Ovary (tissue), 10 donors: ENCODE measurements at places on chromosomes 6 and 20.

- DNase-seq: no peak
Measured at GRCh38 chr6:100592929-100593328, 128.2 kb upstream of the SIM1 start.

DNA sequence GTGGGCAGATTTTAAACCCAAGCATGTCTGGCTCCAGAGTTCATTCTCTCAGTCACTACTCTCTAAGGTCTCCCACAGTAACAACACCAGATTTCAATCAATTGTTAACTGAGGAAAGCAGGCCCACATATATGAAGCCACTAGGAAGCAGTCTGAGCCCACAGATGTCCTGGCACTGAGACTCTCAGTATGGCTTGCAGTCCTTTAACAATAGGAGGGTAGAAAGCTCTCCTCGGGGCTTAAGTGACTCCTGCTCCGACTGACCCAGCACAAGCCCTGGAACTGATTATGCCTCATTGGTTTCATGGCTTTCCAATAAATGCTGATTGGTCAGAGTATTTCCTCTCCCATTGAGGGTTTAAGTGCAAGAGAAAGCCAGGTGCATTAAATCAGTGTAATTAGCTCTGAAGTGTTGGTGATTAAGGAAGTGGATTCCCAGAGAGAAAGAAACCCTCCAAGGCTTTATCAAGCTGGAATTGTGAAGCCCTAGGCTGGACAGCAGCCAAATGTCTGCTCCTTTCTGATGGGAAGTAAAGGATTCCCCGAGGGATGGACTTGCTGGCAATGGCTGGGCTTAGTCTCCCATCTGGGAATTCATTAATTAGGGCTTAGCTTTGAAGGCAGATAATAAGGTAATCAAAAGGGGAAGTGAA is 76.6 kb upstream of the PROKR2 start:
- no peak for DNase-seq

DNA sequence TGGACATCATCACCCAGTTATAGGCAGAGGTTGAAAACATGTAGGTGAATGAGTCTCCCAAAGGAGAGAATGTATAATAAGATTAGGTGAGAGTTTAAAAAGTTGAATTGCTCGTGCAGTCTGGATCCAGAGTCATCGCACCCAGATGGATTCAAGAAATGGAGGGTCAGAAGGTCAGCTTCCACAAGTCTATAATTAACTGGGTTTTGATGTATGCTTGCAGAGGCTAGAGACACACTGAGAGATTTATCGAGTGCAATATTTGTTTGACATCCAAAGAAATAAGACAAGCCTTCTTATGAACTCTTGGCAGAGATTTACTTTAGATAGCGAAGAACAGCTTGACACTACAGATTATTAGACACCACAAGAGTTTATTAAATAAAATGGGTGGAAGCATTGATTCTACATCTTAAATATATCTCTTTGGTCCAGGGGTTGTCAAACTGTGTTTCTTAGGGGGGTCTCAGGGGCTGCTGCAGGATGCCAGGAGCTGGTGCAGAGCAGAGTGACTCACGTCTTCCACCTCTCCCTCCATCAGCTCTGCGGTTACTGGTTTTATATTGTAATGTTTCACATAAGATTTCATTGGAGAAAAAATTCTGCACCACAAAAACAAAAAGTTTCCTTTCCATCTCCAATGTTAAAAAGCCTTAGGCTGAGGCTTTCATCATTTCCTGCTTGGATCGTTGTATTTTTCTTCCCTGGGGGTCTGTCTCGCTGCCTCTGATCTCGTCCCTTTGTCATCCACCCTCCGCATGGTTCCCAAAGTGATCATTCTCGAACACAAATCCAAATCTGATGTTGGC is 176.2 kb upstream of the AHI1 start:
- DNase-seq: no peak

DNA sequence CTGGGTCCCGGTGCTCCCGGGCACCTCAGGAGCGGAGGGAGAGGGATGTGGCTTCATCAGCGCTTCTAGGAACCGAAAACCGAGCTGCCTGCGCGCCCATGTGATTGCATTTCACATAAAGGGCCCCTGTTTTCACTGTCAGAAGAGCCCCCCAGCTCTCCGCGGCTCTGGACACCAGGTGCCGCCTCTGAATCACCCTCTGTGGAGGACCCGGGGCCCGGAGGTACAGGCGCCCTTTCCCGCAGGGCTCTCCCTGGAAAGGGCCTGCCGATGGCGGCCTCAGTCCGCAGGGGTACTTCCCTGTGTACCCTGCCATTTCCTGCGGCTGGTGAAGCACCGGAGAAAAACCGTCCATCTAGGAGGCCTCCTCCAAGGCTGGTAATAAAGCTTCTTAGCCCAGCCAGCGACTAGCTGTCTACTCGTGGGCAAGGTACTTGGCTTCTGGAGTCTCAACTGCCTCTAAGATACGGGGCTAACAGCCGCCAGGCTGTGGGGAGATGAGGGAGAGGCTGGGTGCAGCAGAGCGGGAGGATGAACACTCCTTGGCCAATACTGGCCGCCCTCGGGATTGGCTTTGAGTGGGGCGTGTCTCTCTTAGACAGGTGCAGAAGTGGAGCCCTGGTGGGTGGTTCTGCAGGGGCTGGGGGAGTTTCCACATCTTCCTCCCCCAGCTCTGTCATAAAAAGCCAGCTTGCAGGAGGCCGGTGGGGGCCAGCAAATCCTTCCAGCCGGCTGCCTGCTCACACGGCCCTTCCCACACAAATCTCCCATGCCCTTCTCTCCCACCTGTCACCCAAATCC is 1.6 kb downstream of the PPP1R16B start:
- no peak for DNase-seq

- no peak for DNase-seq
Measured at GRCh38 chr6:87312860-87313259, 9.5 kb upstream of the SMIM8 start.

GRCh38 chr6:136426627-136427377 is 123.4 kb downstream of the MAP7 start:
- DNase-seq: no peak

GRCh38 chr20:40945754-40946450 is 82.7 kb upstream of the TOP1 start:
- DNase-seq: peak; percentile 59

DNA sequence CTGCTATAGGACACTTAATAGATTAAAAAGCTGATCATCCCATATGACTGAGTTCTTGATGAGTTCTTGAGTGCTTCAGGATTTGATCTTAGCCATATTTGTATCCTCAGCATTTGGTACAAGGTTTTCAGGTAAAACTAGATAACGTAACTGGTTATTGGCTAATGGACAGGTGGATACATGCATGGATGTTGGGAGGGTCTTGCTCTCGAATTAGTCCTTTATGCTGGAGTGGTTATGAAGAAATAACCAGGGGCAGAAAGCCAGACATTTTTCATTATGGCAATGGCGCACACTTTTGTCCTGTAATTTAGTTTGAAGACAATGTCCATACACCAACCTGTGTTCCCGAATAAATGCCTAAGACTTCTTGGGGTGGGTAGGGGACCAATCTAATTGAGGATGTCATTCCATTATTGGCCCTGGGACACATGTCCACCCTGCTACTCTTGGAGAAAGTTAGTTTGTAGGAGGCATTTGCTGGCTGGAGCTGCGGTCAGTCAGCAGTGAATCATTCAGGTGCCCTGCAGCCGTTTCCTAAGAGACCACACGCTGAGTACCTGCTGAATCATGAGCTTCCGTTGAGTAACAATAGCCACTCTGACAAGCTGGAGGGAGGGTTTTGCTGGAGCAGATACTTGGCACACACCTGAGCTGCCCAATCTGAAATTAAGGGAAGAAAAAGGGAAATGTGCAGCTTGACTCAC is 194.4 kb downstream of the FOXA2 start:
- DNase-seq: no peak

DNA sequence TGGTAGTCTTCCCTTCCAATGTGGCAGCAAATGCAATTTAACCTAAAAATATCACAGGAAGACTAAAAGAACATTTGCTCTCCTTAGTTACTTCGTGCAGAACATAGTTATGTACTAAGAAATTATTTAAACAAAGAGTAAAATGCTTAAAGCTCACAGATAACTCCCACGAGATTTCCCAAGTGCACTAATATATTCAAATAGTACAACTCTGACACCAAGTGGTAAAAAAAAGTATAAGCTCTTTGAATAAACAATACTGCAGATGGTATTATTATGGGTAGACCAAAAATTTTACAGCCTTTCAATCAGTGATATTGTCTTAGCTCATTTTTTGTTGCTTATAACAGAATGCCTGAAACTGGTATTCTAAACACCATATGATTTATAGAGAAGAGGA is 52.8 kb upstream of the FILIP1 start:
- DNase-seq: no peak

DNA sequence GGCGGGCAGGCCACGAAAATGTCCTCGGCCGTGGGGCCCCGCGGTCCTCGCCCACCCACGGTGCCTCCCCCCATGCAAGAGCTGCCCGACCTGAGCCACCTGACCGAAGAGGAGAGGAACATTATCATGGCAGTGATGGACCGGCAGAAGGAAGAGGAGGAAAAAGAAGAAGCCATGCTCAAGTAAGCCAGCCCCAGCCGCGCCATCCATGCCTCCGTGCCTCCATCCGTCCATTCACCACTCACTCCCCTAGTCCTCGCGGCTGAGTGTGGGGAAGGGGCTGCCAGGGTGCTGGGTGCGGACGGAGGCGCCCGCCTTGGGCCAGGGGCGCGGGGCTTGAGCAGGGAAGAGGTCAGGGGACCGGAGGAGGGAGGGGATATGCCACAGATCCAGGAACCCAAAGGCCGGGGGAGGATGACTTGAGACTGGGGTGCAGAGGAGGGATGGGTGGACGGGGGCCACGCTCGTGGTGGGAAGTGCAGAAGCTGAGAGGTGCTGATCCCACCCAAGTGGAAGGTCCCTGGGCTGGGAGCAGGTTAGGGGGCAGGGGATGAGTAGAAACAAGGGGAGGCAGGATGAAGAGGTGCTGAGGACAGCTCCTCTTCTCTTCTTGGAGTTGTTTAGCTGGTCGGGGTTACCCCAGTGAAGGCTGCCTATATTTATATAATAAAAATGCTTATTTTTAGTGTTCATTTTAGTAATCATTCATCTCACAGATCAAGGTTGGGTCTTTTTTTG is 825 bp downstream of the RIMS1 start:
- no peak for DNase-seq

- DNase-seq: no peak
Measured at GRCh38 chr6:84457276-84457675, 229.8 kb upstream of the CEP162 start.

DNA sequence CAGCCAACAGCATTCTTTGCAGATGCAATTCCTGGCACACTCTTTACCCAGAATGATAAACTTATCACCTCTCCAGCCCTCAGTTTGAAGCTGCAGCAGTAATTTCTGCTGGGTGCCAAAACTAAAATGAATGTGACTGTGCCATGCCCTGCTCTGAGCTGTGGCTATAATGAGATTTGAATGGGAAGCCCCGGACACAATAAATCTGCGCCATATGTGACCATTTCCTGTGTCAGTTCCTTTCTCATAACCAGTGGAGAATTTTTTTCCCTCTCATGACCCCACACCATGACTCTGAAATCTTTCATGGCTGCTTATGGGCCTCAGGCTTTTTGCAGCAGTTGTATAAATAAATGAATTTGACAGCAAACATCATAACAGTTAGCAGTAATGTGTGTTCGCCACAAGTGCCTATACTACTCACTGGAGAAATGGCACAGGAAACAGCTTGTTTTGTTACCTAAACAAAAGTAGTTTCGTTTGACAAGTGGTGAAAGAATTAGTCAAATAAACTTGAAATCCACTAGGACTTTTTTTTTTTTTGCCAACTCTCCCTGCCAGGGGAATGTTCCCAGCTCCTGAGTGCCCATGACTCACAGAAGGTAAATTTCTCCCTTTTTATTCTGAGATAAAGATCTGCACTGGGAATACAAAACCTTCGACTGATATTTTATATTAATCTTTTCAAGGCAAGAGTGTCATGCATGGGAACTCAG is 408.4 kb downstream of the PKHD1 start:
- DNase-seq: no peak

GRCh38 chr6:19664878-19665612 is 172.1 kb upstream of the ID4 start:
- no peak for DNase-seq

DNA sequence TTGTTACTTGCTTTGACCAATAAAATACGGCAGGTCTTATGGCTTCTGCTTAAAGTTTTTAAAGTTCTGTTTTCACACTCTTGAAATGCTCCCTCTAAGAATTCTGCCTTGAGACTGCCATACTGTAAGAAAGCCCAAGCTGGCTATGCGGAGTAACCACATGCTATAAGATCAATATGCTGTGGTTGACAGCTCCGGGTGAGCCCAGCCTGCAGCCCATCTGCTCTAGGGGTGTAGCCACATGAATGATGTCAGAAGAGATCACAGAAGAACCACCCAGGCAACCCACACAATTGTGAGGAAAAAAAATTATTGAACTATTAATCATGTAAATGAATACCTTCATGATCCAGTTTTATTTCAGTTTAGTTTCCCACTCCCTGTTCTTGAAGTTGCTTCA is 26.1 kb upstream of the SH3BGRL2 start:
- DNase-seq: no peak

- DNase-seq: no peak
Measured at GRCh38 chr20:50057714-50058053, 55.3 kb downstream of the UBE2V1 start.

DNA sequence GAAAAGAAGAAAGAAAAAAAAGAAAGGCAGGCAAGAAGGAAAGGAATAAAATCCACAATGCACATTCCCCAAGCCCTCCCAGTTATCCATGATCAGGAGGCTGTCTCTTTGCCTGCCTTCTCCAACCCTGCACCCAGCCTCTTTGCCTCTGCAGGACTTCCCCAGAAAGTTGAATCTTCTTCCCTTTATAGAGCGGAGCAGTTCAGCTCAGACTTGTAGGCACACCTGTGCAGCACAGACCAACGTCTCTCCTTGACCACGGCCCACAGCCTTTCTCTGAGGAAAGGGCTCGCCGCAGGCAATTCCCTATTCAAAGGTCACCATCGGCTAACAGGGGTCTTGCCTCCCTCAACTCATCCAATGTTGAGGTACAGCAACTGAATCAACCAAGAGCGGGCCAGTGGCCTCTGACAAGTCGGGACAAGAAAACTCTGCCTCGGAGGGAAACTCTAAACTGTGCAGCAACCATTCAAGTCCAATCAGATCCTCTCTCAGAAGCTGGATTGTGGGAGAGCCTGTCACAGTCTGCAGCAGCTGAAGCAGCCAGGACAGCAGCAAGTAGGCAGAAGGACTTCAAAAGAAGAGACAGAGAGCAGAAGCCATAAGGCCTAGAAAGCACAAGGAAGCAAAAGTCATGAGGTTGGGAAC is 529.2 kb upstream of the JARID2 start:
- no peak for DNase-seq

DNA sequence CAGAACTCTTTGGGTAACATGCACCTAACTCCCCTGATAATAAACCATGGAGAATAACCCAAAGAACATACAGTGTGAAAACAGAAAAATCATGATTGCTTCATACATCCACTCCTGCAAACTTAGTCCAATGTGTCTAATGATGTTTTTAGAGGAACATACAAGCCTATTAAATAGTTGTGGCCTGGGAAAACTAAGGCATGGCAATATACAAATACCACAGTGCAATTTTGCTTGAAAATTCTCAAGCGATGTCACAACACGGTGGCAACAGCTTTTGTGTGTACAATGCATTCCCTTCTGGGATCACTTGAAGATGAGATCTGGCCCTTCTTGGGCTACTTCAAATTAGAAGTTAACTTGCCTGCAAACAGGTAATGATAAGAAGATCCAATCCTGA is 16.7 kb downstream of the MAP3K5 start:
- DNase-seq: no peak

GRCh38 chr6:50707652-50708300 is 5.5 kb upstream of the TFAP2D start:
- no peak for DNase-seq
